ENCODE measurements at places on chromosomes 13 and 19. TPM values are rescaled to one million over a fixed set of nuclear protein-coding genes. Genes with fewer than 3 reads are reported as not detected.
A peak's percentile ranks its signal among the peaks of the same experiment; 100 is the strongest.

Gene FKRP
- 20.5 TPM for total RNA-seq

Gene ICAM1
- total RNA-seq, result 50.3 TPM

Gene RGCC
- total RNA-seq, result 12.9 TPM

Gene OLFM4
- 40.9 TPM for total RNA-seq

Gene RETN
- total RNA-seq, result 1.1 TPM

Gene SLC7A9
- 2.6 TPM for total RNA-seq

Gene ZNF181
- total RNA-seq, result 13.4 TPM

GRCh38 chr13:110929104-110929777, 14.4 kb upstream of the ANKRD10 start:
- no peaks in the 10 kb centered on the region for H3K4me1 ChIP-seq
- no peak for DNase-seq
- H3K4me3 ChIP-seq, result no peak overlapping the region
- H3K36me3 ChIP-seq, result no peaks in the 10 kb centered on the region
- H3K27me3 ChIP-seq, result no peaks in the 10 kb centered on the region

GRCh38 chr19:925087-925525, 729 bp upstream of the ARID3A start:
- no peaks in the 10 kb centered on the region for H3K4me1 ChIP-seq
- peak overlapping the region; percentile 73 for H3K27ac ChIP-seq
- no peaks in the 10 kb centered on the region for H3K36me3 ChIP-seq
- peak overlapping the region; percentile 78 for H3K4me3 ChIP-seq
- peaks cover 4% of the 10 kb centered on the region for H3K27me3 ChIP-seq
- peak; percentile 88 for DNase-seq

GRCh38 chr19:33306853-33307792, 4.8 kb upstream of the CEBPA start:
- H3K27ac ChIP-seq, result no peak overlapping the region
- no peaks in the 10 kb centered on the region for H3K4me1 ChIP-seq
- no peak overlapping the region for H3K4me3 ChIP-seq
- no peak for DNase-seq
- no peaks in the 10 kb centered on the region for H3K27me3 ChIP-seq
- H3K36me3 ChIP-seq, result no peaks in the 10 kb centered on the region

DNA sequence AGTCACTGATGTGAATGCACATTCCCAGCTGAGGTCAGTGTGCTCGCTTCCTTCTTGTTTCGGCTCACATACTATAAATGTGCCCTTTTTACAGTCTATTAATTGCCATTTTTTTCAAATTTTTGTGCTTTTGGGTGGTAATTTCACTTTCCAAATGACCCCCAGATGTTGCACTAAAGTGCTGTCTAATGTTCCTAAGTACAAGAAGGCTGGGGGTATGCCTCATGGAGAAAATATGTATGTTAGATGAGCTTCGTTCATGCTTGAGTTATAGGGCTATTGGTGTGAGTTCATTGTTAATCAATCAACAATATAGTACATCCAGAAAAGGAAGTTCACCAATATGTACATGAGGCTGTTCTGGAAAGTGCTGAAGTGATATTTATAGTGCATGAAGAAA, 84.7 kb downstream of the KL start:
- no peak overlapping the region for H3K27ac ChIP-seq
- no peaks in the 10 kb centered on the region for H3K36me3 ChIP-seq
- DNase-seq, result no peak

DNA sequence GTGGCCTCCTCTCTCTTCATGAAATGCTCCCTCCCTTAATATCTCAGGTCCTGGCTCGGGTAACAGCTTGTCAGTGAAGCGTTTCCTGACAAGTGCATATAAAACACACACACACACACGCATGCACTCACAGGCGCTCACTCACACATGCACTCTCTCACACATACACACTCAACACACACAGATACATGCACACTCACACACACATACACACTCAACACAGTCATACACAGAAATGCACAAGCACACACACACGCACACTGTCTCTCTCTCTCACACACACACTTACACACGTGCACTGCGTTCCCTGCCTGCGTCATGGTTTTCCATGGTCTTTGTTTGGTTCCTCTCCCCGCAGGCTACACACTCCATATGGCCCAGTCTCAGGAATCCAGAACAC, 344.1 kb downstream of the UQCRFS1 start:
- no peaks in the 10 kb centered on the region for H3K27me3 ChIP-seq
- H3K4me3 ChIP-seq, result no peak overlapping the region
- DNase-seq, result no peak
- H3K27ac ChIP-seq, result no peak overlapping the region
- no peaks in the 10 kb centered on the region for H3K36me3 ChIP-seq

DNA sequence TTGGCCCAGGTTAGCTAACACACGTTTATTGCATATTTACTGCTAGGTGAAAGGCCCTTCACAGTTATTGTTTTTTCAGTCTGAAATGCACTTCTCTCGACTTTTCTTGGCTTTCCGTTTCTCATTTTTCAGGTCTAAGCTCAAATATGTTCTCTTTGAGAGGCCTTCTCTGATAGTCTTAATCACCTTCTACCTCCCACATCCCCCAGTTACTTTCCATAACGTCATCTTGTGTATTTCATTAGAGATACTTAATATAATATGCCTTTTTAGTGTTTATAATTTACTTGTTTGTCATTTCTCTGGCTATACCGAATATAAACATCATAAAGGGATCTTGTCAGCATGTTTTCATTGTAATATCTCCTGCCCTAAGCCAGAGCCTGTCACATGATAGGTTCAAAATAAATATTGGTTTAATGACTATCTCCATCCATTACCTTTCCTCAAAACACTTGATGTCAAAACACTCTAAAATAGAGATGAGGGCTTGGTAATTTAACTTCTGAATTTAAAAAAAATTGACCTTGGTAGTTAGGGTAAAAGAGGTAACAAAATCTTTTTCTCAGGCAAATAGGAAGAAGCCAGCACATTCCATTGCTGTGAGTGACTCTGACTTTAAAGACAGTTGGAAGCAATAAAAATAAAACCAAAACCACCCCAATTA, 168.6 kb upstream of the RFC3 start:
- no peaks in the 10 kb centered on the region for H3K27me3 ChIP-seq
- no peaks in the 10 kb centered on the region for H3K4me1 ChIP-seq
- DNase-seq, result no peak
- H3K27ac ChIP-seq, result no peak overlapping the region
